Spinal cord (tissue), 10 donors: ENCODE measurements at places on chromosomes 13 and 19.

- DNase-seq: no peak
These were observed 19.7 kb downstream of the ATP4B start for GRCh38 chr13:113638173-113638746.

DNA sequence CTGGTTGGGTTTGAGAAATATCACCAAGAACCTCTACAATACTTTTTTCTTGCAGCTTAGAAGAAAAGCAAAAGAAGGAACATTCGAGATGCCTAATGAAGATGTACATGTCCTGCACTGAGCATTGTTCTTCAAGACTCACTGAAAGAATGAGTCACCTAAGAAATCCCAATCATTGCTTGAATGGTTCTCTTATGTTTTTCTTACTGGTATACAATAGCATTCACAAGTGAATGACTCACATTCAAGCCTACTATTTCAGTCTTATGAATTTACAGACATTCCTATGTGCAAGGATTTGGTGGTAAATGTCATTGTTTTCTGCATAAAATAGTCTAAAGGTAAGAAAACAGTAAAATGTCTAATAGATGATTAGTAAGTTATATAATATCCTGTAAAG, 594.6 kb downstream of the PCDH9 start:
- no peak for DNase-seq

GRCh38 chr19:1275976-1276627, 772 bp downstream of the FAM174C start:
- no peak for DNase-seq

- DNase-seq: no peak
These were observed 350.1 kb downstream of the PCDH9 start for GRCh38 chr13:66879988-66880387.

- no peak for DNase-seq
These were observed 22.5 kb downstream of the MAP2K2 start for GRCh38 chr19:4101496-4101770.

DNA sequence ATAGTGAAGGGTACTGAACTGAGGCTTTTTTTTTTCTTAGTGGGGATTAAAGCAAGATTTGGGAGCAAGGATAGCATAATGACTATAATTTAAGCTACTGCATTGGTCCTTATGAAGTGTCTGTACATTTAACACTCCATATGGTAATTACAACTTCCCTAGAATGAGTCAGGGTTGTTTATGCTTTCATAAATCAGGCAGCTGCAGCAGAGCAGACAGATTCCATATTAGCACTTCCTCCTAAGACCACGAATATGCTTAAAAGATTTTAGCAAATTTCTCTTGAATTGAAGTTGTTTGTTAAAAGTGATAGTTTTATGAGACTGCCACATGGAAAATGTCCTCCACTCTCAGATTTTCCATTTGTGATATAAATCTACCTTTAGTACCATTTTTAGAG, 401.1 kb upstream of the SPRY2 start:
- no peak for DNase-seq

GRCh38 chr13:50417597-50417996, 402.4 kb downstream of the KCNRG start:
- no peak for DNase-seq

DNA sequence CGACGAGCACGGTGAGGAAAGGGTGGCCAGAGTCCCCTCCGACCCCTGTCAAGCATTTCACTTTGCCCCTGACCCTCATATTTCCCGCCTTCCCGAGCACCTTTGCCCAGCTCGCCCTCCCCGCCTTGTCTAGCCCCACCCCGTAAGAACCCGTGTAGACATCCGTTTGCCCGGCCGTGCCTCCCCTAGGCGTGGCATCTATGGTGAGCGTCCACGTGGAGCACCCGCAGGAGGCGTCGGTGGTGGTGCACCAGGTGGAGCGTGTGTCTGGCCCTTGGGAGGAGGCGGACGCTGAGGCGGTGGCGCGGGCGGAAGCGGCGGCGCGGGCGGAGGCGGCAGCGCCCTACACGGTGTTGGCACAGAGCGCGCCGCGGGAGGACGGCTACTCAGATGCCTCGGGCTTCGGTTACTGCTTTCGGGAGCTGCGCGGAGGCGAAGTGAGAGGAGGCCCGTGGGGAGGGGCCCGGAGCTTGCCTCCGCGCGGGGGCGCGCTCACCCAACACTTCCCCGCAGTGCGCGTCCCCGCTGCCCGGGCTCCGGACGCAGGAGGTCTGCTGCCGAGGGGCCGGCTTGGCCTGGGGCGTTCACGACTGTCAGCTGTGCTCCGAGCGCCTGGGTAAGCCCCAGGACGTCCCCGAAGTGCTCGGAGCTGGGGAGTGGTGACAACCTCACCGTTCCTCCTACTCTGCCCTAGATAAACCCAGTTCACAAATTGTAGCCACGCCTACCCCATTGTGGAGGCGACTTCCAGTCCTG, 4.2 kb downstream of the LTBP4 start:
- no peak for DNase-seq

- DNase-seq: no peak
These were observed 185.2 kb downstream of the KLF12 start for GRCh38 chr13:73948848-73949529.

DNA sequence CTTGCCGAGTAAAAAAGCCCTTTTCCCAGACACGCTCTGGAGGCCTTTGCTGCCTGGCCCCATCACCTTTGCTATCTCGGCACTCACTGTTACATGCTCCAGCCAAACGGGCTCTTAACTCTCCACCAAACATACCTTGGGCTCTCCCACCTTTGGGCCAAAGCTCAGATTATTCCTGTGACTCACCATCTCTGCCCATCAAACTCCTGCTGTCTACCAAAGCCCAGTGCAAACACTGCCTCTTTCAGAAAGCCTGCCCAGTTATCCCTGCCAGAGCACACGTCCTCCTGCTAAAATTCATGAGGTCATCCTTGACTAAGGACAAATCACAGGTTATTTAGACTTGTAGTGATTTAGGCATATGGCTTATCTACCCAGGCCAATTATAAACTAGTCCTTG, 48.1 kb upstream of the SERPINE3 start:
- no peak for DNase-seq

GRCh38 chr13:51557875-51558612, 26.2 kb upstream of the WDFY2 start:
- no peak for DNase-seq

DNA sequence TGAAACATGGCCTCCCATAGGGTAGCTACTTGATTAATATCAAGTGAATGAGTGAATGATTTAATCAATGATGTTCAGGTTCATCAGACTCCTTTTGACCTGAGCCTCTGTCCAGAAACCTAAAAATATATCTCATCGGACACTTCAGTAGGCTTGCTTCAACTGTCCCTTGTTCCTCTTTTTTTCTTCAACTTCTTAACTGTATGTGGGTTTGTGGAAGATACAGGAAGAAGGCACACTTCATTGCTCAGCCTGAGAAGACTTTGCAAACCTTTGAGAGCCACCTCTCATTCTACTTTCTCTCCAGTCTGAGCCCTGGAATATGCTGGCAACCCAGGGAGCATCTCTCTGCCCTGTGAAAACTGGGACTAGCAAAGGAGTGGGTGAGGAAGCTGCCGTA, 557.0 kb downstream of the FGF9 start:
- no peak for DNase-seq

DNA sequence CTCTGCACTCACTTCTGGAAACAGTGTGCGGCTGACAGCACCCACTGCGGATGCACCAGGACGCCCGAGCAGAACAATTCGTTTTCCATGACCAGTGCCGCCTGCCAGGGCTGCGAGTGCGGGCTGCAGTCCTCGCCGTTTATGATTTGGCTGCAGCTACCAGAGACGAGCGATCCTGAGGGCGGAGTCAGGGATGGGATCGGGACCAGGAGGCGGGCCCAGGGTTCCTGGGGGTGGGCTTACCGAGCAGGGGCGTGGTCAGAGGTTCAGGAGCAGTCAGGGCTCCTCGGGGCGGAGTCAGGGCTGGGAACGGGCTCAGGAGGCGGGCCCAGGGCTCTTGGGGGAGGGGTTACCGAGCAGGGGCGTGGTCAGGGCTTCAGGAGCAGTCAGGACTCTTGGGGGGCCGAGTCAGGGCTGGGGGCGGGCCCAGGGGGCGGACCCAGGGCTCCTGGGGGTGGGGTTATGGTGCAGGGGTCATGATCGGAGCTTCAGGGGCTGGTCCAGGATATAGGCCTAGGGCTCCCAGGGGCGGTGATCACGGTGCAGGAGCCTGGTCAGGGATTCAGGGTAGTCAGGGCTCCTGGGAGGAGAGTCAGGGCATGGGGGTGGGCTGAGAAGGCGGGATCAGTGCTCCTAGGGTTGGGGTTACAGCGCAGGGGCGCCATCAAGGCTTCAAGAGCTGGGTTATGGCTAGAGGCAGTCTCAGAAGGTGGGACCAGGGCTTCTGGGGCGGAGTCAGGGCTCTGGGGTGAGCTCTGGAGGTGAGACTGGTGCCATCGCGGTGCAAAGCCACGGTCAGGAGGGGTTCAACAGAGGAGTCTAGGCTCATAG, 1.7 kb downstream of the KLK4 start:
- DNase-seq: peak; percentile 35

- no peak for DNase-seq
These were observed 38.3 kb downstream of the SOX1 start for GRCh38 chr13:112105244-112105681.

DNA sequence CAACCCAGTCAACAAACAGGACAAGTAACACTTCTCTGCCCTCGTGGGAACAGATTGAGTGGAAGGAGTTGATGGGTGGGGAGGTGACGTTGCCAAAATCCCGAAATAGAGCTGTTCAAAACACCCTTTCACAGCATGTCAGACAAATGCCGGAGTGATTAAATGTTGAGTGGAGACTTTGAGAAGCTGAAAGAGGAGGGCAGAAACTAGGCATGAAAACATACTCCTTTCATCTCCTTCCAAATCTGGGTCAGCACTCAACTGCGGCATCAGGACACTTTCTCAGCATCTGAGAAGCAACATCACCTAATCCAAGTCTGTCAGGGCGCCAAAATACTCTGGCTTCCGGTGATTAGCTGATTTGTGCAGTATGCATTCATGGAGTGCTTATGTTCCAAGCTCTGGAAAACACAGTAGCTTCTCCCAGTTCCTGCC, 51.5 kb upstream of the MRI1 start:
- DNase-seq: peak; percentile 39

GRCh38 chr13:27495551-27495950, 45.2 kb upstream of the MTIF3 start:
- no peak for DNase-seq

DNA sequence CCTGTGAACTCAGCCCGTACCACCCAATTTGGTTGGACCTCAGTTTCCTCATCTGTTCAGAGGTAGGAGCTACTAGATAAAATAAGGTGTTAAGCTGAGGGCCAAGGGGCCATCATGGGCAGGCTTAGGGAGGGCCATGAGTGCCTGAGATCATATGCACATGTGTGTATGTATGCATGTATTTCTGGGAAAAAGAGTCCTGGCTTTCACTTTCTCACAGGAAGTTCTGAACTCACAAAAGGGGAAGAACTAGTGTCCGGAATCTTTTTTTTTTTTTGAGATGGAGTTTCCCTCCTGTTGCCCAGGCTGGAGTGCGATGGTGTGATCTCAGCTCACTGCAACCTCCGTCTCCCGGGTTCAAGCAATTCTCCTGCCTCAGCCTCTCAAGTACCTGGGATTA, 18.9 kb downstream of the TGFB1 start:
- DNase-seq: no peak

GRCh38 chr19:3186160-3186688, 494 bp downstream of the NCLN start:
- peak; percentile 19 for DNase-seq

- no peak for DNase-seq
These were observed 321.0 kb downstream of the TBC1D4 start for GRCh38 chr13:75160984-75161383.

DNA sequence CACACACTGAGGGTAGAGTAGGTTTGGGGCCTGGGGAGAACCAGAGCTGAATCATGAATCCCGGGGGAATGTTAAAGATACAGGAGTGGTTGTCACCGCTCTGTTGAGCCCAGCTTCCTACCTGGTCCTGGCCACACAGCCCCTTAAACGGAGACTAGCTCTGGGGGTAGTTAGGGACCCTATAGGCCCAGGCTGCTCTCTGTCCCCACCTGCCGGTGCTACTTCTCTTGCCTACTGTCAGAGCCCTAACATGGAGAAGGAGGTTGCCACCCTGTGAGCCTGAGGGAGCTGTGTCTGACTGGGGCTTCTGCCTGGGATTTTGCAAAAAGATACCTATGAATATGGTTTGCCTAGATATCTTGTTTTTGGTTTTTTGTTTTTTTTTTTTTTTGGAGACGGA, 36.6 kb upstream of the ZNF429 start:
- DNase-seq: no peak

DNA sequence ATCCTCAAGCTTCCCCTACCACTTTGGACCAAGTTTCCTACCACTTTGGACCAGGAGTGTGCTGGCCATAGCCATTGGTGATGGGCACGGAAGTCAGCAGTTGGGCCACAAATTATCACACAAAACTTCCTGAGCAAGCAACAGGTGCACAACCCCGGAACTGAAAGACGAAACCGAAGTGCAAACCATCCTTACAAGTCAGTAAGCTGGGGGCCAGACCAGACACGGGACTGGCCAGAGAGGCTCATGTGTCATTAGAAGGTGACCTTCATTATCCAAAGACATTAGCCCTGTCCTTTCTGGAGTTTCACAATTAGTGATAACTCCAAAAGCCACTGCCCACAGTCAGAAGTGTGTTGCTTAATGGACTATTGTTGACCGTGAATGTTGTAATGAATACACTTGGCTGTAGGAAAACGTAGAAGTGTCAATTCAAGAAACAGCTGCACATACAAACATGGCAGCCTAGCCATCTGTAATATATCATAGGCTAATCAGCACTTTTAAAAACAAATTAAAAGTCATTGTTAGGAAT, 244.1 kb upstream of the IRS2 start:
- no peak for DNase-seq

DNA sequence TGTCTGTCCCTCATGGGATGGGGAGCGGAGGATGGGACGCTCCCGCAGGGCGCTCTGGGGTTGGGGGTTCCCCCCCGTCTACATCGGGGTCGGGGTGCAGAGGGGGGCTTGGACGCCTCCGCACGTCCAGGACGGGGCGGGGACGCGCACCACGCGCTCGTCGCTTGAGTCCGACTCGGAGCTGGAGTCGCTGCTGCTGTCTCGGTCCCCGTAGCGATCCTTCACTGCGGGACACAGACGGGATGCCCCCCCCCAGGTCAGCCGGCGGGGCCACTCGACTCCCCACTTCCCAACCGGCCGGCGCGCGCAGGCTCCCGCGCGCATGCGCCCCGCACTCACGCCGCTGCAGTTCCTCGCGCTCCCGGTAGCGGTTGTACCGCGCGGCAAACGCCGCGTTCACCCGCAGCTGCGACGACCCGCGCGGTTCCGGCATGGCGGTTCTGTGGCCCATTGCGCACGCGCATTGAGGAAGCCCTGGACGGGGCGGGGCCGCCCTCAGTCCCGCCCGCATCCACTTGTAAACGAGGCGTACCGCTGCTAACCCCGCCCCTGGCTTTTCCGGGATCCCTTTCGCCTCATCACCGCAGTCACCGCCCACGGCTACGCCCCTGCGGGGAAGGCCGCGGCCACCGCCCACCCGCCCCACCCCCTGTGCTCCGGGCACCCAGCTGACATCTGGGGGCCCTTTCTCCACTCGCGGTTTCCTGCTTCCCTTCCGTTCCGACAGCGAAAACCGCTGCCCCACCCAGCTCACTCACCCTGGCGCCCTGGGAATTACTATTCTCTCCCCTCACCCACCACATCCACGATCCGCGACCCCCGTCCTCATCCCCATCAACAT, at the start of gene KRI1:
KRI1 (minus strand) TSS at position 444 of the 841 bp plus-strand sequence; CDS start at position 433, 11 bp downstream.
- peak; percentile 99 for DNase-seq
